ENCODE measurements at places on chromosomes 13 and 19.

GRCh38 chr13:98581971-98582702 is 5.2 kb upstream of the STK24 start:
- no peak for DNase-seq

- DNase-seq = no peak
Observed at GRCh38 chr13:74006666-74007065, 127.5 kb downstream of the KLF12 start.

GRCh38 chr19:10503002-10503789 is at the start of gene KEAP1:
KEAP1 (minus strand) TSS chr19:10503356; CDS start chr19:10500033, 3,323 bp downstream.
- no peak for DNase-seq

- no peak for DNase-seq
Observed at GRCh38 chr19:38183251-38183897, 40.6 kb downstream of the DPF1 start.

- no peak for DNase-seq
Observed at GRCh38 chr19:43439032-43439708, 24.5 kb downstream of the TEX101 start.

DNA sequence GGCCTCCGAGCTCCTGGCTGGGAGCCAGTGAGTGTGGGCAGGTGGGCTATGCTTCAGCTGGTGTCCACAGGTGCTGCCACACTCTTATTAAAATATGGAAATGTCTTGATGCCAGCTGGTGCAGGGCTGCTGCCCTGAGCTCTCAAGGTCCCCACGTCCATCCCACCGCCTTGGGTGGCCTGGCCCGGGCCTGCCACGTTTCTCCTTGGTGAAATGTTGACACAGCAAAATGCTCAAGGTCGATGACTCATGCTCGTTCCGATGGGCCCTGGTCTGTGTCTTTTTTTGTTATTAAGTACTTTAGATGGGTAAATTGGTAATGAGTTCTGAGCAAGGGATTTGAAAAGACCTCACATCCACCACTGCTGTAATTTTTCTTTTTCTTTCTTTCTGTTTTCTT is 524.7 kb downstream of the MYO16 start:
- DNase-seq = no peak

DNA sequence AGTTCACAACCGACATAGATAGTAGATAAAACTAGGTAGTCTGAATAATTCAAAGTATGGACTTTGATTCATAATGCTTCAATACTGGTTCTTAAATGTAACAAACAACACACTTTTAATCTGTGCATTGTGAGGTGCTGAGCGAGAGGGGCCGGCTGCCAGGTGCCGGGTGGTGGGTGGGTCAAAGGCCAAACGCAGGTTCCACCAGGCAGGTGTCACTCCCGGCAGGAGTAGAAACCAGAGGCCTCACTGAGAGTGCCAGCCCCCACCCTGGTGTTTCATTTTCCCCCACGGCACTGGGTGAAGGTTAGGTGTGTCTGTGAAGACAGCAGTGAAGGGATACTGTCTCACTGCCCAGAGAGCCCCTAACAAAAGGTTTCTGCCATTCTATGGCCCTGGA is 4.2 kb upstream of the TUBGCP3 start:
- DNase-seq = no peak

GRCh38 chr19:31838163-31838815 is 489.1 kb upstream of the TSHZ3 start:
- no peak for DNase-seq

DNA sequence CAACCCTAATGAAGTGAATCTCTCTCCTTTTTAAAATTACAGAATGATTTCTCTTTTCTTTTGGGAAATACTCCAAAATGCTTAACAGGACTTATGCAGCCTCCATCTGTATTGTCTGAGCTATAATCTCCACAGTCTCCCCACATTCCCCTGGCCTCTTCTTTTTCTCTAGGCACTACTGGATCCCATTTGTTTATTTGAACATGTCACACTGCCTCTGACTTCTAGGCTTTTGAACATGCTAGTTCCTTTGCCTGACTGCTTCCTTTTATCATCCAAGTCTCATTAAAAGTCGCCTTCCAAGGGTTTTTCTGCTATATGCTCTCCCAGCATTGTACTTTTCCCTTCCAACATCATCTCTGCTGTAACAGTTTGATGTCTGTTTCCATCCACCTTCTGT is 548.7 kb downstream of the PCDH9 start:
- DNase-seq = no peak

GRCh38 chr13:103487841-103488240 is 421.6 kb upstream of the SLC10A2 start:
- DNase-seq = no peak

GRCh38 chr13:79571147-79571546 is 90.2 kb downstream of the NDFIP2 start:
- DNase-seq = no peak

DNA sequence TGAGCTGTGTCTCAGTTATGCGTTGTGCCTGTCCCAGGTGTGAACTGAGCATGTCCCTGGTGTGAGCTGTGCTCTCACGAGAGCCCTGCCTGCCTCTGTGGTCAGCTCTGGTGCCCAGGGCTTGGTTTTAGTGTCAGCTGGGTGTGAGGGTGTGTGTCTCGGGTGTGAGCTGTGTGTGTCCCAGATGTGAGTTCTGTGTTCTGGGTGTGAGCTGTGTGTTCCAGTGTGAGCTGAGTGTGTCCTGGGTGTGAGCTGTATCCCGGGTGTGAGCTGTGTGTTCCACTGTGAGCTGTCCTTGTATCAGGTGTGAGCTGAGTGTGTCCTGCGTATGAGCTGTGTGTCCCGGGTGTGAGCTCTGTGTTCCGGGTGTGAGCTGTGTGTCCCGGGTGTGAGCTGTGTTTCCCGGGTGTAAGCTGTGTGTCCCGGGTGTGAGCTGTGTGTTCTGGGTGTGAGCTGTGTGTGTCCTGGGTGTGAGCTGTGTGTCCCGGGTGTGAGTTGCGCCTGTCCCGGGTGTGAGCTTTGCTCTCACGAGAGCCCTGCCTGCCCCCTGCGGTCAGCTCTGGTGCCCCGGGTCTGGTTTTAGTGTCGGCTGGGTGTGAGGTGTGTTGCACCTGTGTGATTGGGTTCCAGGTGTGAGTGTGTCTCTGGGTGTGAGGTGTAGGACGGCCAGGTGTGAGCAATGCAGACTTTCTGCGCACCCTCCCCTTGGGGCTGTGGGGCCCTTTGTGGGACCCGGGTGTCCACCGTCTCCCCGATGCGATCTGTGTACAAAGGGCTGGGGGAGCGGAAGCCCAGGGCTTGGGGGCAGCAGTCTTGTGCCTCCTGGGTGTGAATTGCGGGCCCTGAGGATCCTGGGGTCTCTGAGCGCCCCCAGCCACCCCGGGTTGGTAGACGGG is 7.1 kb upstream of the PEAK3 start:
- no peak for DNase-seq

DNA sequence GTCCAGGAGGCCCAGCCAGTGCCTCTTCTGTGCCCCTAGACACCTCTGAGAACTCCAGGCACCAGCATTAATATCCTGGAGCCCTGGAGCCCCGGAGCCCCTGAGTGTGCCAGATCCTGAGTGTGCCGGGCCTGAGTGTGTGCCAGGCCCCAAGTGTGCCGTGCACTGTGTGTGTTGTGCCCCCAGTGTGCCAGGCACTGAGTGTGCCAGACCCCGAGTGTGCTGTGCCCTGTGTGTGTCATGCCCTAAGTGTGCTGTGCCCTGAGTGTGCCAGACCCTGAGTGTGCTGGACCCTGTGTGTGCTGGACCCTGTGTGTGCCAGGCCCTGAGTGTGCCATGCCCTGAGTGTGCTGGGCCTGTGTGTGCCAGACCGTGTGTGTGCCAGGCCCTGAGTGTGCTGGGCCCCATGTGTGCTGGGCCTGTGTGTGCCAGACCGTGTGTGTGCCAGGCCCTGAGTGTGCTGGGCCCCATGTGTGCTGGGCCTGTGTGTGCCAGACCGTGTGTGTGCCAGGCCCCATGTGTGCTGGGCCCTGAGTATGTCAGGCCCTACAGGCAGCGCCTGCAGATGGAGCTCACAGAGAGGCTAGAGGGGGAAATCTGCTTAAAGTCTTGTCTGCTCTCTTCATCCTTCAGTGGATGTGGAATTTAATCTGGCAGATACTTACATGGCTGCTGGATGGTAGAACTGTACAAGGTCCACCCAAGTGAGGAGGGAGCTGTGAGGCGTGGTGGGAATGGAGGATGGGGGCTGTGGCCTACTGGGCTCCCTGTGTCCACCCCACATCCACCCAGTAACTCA is 53.9 kb downstream of the C13orf46 start:
- no peak for DNase-seq

DNA sequence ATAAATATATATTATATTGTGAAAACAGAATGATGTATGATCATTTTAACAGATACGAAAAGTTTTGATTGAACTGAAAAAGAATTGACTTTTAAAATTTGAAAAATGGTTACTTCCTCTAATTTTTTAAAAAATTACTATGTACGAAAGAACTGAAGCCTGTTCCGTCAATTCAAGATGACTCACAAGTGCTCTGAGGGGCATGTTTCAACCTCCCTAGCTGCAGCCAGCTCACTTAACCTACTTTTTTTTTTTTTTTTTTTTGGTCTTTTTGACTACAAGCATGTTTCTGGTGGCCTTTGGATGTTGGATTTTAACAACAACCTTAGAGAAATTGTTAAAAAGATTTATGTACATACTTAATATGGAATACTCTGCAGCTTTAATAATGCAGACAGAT is 1139.3 kb downstream of the DIAPH3 start:
- DNase-seq = no peak

- no peak for DNase-seq
Observed at GRCh38 chr13:29140277-29140676, 320.1 kb downstream of the MTUS2 start.

DNA sequence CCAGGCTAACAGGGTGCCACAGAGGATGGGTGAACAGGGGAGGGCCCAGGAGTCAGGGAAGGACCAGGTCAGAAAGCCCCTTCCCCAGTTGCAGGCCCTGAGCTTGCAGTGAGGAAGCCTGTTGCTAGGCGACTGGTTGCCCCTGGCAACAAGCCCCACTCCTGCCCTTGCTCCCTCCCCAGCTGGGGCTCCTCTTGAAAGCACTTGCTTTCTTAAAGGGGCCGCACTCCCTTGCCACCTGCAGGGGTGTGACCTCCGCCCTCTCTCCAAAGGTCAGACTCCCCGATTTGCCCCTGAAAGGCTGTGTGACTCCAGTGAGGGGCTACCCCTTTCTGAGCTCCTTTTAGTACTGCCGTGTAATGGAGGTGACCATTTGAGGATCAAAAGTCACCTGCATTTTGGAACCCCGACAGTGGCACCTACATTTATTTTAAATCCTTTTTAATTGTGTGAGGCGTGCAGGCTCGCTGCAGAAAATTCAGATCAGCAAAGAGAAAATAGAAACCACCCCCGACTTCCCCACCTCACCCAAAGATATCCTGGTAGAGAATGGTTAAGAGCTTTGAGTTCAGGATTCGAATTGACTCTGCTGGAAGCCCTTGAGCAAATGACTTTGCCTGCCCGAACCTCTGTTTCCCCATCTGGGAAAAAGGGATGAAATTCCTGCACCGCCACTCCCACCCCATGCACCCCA is 4.8 kb downstream of the FCHO1 start:
- no peak for DNase-seq

DNA sequence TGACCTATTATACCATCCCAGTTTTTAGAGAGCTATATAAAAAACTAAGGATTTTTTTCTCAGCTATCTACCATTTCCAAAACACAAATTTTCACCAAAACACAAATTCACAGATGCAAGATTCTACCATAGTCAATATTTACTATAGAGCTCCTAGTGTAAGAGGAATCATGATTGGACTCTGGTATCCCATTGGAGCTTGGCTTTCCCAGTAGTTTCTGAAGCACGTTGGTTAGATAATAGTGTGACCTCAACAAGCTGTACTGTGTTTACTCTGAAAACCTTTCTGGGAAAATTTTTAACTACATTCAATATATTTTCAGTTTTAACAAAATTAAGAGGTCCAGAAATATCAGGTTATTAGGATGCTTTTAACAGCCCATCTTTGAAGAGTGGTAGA is 660.6 kb upstream of the SLC10A2 start:
- DNase-seq = no peak

DNA sequence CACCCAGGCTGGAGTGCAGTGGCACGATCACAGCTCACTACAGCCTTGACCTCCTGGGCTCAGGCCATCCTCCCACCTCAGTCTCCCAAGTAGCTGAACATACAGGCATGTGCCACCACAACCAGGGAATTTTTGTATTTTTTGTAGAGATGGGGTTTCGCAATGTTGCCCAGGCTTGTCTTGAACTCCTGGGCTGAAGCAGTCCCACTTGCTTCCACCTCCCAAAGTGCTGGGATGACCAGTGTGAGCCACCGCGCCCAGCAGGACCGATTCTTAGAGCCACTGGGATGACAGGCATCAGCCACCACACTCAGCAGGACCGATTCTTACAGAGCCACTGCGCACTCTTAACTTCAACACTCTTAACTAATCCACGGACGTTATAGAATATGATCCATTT is 54.9 kb upstream of the RANBP3 start:
- no peak for DNase-seq

DNA sequence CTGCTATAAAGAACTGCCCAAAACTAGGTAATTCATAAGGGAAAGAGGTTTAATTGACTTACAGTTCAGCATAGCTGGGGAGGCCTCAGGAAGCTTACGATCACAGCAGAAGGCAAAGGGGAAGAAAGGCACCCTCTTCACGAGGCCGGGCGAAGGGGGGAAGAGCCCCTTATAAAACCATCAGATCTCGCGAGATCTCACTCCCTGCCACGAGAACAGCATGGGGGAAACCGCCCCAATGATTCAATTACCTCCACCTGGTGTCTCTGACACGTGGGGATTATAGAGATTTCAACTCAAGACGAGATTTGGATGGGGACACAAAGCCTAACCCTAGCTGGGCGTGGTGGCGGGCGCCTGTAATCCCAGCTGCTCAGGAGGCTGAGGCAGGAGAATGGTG is 42.8 kb downstream of the SLC6A16 start:
- DNase-seq = no peak

GRCh38 chr19:11063434-11063833 is 25.8 kb upstream of the LDLR start:
- no peak for DNase-seq

DNA sequence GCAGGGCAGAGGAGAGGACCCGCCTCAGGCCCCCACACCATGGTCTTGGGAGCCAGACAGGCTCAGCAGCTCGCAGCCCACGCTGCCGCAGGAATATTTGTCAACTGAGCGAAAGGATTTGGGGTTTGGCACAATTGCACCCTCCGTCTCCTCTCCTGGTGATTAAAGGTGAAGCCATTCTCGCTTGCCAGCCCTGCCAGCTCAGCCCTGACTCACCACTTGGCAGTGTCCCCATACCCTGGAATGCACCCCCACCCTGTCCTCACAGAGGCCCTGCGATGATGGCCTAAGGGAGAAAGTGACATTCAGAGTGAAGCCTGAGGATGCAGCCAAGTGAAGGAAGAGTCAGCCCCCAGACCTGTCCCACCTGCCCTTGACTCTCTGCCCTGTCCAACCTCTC is 18.8 kb downstream of the CYTH2 start:
- DNase-seq = no peak

DNA sequence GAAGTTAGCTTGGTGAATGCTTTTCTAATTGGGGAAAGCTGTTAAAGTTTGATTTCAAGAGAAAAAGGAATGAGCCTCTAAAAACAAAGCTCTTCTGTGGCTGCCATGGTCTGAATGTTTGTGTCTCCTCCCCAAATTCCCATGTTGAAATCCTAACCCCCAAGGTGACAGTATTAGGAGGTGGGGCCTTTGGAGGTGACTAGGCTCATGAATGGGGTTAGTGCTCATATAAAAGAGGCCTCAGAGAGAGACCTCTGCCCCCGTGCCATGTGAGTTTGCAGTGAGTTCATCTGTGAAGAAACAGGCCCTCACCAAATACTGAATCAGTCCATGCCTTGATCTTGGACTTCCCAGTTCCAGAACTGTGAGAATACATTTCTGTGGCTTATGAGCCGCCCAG is 56.5 kb downstream of the ARHGEF7 start:
- no peak for DNase-seq

Measured in C1 segment of cervical spinal cord (tissue), 14 donors.